ENCODE measurements at places on chromosomes 2 and 18. TPM values are rescaled to one million over a fixed set of nuclear protein-coding genes. Genes with fewer than 3 reads are reported as not detected.

- H3K4me3 ChIP-seq, result no peak overlapping the region
- H3K27me3 ChIP-seq, result no peaks in the 10 kb centered on the region
- H3K27ac ChIP-seq, result no peak overlapping the region
These were observed 75.8 kb downstream of the PHLPP1 start for GRCh38 chr18:62790871-62791772.

GRCh38 chr18:31424383-31424988 is 23.1 kb upstream of the DSG3 start:
- no peaks in the 10 kb centered on the region for H3K36me3 ChIP-seq
- peak overlapping the region; percentile 48 for H3K27ac ChIP-seq
- no peaks in the 10 kb centered on the region for H3K27me3 ChIP-seq
- DNase-seq, result peak; percentile 93
- H3K4me3 ChIP-seq, result no peak overlapping the region

GRCh38 chr2:128424406-128425171 is 105.9 kb upstream of the HS6ST1 start:
- H3K4me1 ChIP-seq, result no peaks in the 10 kb centered on the region
- no peak for DNase-seq
- no peak overlapping the region for H3K4me3 ChIP-seq
- H3K27me3 ChIP-seq, result no peaks in the 10 kb centered on the region
- H3K36me3 ChIP-seq, result no peaks in the 10 kb centered on the region

DNA sequence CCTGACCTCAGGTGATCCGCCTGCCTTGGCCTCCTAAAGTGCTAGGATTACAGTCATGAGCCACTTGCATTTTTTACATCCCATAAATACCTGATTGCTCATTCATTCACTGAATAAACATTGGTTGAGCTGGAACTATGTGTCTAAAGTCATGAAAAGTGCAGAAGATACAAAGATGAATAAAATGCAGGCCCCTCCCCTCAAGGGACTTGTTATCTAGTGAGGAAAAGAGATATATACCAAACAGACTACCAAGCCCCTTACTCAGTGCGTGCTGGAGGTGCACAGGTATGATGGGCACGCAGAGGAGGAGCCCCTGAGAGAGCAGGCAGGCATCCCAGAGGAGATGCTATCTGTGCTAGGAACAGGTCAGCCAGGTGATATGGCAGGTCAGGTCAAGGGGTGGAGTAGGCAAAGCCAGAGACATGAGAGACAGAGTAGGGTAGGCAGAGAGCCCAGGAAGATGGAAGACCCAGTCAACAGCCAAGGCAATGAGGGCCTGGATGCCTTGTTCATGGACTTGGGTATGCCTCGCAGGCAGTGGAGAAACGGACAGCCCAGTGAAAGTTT is 7.7 kb downstream of the FHL2 start:
- no peak overlapping the region for H3K27ac ChIP-seq
- H3K36me3 ChIP-seq, result no peaks in the 10 kb centered on the region
- H3K4me3 ChIP-seq, result no peak overlapping the region
- no peak for DNase-seq

DNA sequence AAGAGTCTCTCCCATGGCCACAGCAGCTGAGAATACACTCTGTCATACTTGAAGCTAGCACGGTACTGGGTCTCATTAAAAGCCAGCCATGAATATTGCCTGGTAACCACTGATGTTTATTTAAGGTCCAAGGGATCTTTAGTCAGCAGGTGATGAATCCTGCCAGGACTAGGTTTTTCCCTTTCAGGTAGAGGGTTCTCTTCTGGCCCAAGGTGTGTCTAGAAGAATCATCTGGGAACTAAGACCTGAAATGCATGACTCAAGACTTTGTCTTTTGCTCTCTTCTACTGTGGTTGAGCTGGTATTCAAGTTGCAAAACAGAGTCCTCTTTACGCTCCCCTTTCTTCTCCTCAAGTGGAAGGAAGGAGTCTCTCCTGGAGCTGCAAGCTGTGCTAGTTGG is 400.5 kb upstream of the FSIP2 start:
- no peaks in the 10 kb centered on the region for H3K27me3 ChIP-seq
- no peak for DNase-seq
- H3K4me1 ChIP-seq, result no peaks in the 10 kb centered on the region
- H3K36me3 ChIP-seq, result no peaks in the 10 kb centered on the region
- no peak overlapping the region for H3K27ac ChIP-seq

- H3K36me3 ChIP-seq, result no peaks in the 10 kb centered on the region
- no peaks in the 10 kb centered on the region for H3K4me1 ChIP-seq
These were observed 98.6 kb downstream of the IRS1 start for GRCh38 chr2:226701052-226701451.

DNA sequence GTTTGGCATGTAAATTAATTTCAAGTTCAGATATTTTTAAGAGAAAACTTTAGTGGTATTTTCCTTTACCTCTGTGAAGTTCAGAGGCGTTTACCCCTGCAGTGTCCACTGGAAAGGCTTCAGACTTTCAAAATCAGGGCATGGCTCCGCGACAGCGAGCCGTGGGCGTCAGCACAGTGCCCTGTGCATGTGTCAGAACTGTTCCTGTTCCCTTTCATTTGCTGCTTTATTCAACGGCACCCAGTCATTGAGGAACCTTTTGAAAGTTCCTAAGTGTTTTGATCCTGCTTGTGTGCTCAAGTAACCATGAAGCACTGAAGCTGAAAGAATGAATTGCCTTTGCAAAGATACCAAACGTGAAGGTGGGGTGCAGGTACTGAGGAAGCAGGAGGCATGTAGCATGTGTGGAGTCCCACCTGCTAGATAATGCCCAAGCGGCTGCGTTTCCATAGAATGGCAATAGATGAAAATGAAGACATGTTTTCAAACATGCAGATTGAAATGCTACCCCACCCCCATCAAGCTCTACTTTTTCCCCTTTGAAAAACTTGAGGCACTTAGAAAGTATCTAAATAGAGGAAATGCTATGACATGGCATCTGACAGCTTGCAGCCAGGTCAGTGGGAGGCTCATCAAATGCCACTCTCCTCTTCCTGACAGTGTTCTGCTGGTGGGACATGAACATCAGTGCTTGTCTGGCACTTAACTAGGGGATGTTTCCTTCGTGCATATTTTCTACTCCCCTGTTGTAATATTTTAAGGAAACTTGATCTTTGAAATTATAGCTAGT is 148.6 kb downstream of the ZNF236 start:
- H3K27me3 ChIP-seq, result no peaks in the 10 kb centered on the region
- peak overlapping the region; percentile 69 for H3K27ac ChIP-seq
- DNase-seq, result no peak
- peaks cover 9% of the 10 kb centered on the region for H3K36me3 ChIP-seq

- H3K4me3 ChIP-seq, result no peak overlapping the region
- no peaks in the 10 kb centered on the region for H3K36me3 ChIP-seq
- H3K27ac ChIP-seq, result no peak overlapping the region
- H3K27me3 ChIP-seq, result no peaks in the 10 kb centered on the region
These were observed 46.9 kb upstream of the ASPRV1 start for GRCh38 chr2:70008290-70008689.

GRCh38 chr2:38174646-38175423 is 98.9 kb upstream of the CYP1B1 start:
- H3K27me3 ChIP-seq, result no peaks in the 10 kb centered on the region
- H3K36me3 ChIP-seq, result no peaks in the 10 kb centered on the region
- no peak for DNase-seq
- H3K4me3 ChIP-seq, result no peak overlapping the region

Gene LIPG
- not detected for total RNA-seq

Gene IGFBP2
- not detected for total RNA-seq

Gene RPRM
- not detected for total RNA-seq

Gene LYPD1
- not detected for total RNA-seq
